Subcutaneous adipose tissue (tissue), 4 donors: ENCODE measurements at places on chromosomes 11 and 22. TPM values are rescaled to one million over a fixed set of nuclear protein-coding genes. Genes with fewer than 3 reads are reported as not detected.

Gene PHOX2A
- total RNA-seq, result not detected

Gene PACSIN3
- total RNA-seq, result 11.6 TPM

Gene PDGFB
- 41.3 TPM for total RNA-seq

Gene ABTB2
- 1.1 TPM for total RNA-seq

Gene AIFM3
- total RNA-seq, result 1.5 TPM

Gene HORMAD2
- total RNA-seq, result not detected

Gene OR52I1
- not detected for total RNA-seq

Gene DEFB131B
- not detected for total RNA-seq

Gene OR56A1
- under 0.01 TPM for total RNA-seq

Gene ANO3
- total RNA-seq, result 1.6 TPM

Gene MYBPC3
- not detected for total RNA-seq

Gene APOL6
- 64.1 TPM for total RNA-seq
